Neuronal stem cell (in vitro differentiated cells): ENCODE measurements at places on chromosomes 4 and X.

DNA sequence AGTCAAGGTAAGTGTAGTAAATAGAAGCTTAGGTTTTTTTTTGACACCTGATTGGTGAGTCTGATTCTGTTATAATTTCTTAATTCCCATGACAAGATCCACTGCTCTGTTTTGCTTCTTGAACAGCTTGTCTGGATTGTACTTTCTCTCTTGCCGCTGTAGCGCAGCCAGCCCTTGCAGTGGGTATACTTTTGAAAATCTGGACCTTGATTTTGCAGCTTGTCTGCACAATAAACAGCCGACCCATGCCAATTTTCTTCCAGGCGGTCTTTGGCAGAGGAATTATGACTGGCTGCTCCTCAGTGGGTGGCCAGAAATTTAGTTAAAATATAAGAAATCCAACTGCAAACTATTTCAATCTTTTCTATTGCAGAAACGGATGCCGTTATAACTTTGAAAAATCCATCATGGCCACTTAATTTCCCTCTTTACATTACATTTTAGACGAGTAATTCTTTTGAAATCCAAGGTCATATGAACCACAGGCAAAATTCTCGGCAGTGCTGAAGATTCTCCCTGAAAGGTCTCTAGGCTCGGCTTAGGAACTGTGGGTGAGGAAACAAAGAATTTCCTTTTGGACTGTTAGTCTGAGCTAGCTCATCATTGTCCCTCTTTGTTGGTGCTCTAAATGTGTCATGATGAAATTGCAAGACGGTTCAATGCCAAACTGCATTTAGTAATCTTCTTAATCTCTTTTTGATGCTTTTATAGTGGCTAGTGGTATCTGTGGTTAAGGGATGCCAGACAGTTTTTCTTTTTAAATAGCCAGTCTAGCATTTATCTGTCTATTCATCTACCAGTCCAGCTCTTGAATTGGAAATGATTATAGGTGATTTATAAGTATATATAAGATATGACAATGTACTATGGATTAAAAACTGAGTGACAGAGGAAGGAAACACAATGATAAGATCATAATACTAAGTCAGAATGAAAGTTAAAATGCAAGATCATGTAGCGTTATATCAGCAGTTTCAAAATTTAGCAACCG, 31.5 kb upstream of the PTTG2 start:
- no peak for DNase-seq
- no peaks in the 10 kb centered on the region for H3K36me3 ChIP-seq
- no peak overlapping the region for H3K4me3 ChIP-seq
- H3K27me3 ChIP-seq = peaks cover 2% of the 10 kb centered on the region
- H3K27ac ChIP-seq = no peak overlapping the region
- no peaks in the 10 kb centered on the region for H3K4me1 ChIP-seq

DNA sequence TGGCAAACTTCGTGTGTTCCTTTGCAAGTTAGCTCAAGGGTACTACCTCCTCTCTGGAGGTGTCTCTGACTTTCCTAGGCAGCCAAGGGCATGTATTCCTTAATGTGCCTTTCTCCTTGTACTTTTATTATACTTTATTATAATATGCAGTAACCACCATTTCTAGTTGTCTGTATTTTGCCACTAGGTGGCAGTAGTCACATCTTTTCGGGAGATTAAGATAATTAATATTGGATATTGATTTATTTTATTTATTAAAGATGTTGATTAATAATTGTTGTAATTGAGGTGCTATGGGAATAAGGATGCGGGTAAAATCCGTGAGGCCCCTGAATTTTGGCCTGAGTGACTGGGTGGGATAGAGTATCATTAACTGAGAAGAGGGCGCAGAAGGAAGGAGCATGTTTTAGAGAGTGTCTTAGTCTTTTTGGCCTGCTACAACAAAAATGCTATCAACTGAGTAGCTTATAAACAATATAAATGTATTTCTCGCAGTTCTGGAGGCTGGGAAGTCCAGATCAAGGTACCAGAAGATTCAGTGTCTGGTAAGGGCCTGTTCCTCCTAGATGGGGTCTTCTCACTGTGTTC, 153.3 kb downstream of the TMEM164 start:
- no peak for DNase-seq
- no peak overlapping the region for H3K27ac ChIP-seq
- peaks cover 4% of the 10 kb centered on the region for H3K36me3 ChIP-seq
- peaks cover 2% of the 10 kb centered on the region for H3K4me1 ChIP-seq
- no peaks in the 10 kb centered on the region for H3K27me3 ChIP-seq

DNA sequence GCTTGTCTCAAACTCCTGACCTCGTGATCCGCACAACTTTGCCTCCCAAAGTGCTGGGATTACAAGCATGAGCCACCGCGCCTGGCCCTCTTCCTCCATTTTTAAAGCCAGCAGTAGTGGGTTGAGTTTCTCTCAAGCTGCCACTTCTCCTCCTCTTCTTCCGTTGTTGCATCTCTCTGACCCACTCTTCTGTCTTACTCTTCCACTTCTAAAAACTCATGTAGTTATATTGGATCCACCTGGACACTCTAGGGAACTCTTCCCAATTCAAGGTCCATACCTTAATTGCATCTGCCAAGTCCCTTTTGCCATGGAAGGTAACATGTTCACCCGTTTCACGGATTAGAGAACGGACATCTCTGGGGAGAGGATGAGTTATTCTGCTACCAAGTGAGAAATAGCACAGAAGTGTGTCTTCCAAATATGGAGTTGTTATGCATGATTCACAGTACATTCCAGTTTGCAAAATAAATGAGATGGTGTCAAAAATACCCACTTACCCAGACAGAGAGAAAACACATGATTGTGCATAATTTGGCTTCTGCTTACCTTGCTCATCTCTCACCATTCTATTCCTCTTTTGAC, 51.8 kb downstream of the GBA3 start:
- DNase-seq = no peak
- no peaks in the 10 kb centered on the region for H3K27me3 ChIP-seq
- no peak overlapping the region for H3K27ac ChIP-seq
- H3K36me3 ChIP-seq = no peaks in the 10 kb centered on the region
- H3K4me3 ChIP-seq = no peak overlapping the region

- H3K27me3 ChIP-seq = no peaks in the 10 kb centered on the region
- H3K27ac ChIP-seq = no peak overlapping the region
- no peak for DNase-seq
- no peaks in the 10 kb centered on the region for H3K4me1 ChIP-seq
- no peaks in the 10 kb centered on the region for H3K36me3 ChIP-seq
- no peak overlapping the region for H3K4me3 ChIP-seq
Observed at GRCh38 chr4:154604696-154605200, 7.7 kb downstream of the FGG start.

DNA sequence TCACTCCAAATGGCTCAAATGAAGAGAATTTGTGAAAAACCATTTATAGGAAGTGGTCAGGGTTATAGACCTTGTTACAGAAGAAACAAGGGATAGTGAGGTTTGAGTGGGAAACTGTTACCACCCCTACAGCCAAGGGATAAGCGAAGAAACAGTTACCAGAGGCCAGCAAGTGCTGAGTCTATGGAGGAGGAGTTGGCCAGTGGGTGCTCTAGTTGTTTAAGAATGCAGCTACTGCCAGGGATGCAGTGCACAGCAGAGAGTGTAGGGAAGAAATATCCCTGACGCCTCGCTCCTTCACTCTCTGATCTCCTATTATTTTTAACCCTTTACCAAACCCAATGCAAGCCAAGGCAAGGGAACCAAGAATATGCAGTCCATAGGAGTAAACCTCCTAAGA, 15.2 kb upstream of the SYTL4 start:
- no peak overlapping the region for H3K27ac ChIP-seq
- no peaks in the 10 kb centered on the region for H3K36me3 ChIP-seq
- H3K4me3 ChIP-seq = no peak overlapping the region
- H3K4me1 ChIP-seq = peaks cover 2% of the 10 kb centered on the region
- no peaks in the 10 kb centered on the region for H3K27me3 ChIP-seq
